Activated T-helper 2 cell treated with anti-CD3 and anti-CD28 coated beads, Interferon-gamma antibody, Interleukin-2, Interleukin-4, amounts not matched to agents 10 μg/mL and 5 μg/mL and 100 μg/mL, durations not matched to agents 14 hours and 24 hours and 36 hours (primary cell): ENCODE measurements at places on chromosomes 1 and 21.
A peak's percentile ranks its signal among the peaks of the same experiment; 100 is the strongest.

- no peak for DNase-seq
Measured at GRCh38 chr1:94698759-94699502, 121.2 kb upstream of the SLC44A3 start.

GRCh38 chr1:99544328-99544727 lies 101.6 kb upstream of the PALMD start:
- DNase-seq: no peak

- DNase-seq: no peak
Measured at GRCh38 chr1:221604948-221605347, 136.9 kb downstream of the DUSP10 start.

GRCh38 chr1:185450917-185451316 lies 133.9 kb upstream of the IVNS1ABP start:
- DNase-seq: no peak

GRCh38 chr21:39834543-39834942 lies 32.7 kb upstream of the PCP4 start:
- no peak for DNase-seq

DNA sequence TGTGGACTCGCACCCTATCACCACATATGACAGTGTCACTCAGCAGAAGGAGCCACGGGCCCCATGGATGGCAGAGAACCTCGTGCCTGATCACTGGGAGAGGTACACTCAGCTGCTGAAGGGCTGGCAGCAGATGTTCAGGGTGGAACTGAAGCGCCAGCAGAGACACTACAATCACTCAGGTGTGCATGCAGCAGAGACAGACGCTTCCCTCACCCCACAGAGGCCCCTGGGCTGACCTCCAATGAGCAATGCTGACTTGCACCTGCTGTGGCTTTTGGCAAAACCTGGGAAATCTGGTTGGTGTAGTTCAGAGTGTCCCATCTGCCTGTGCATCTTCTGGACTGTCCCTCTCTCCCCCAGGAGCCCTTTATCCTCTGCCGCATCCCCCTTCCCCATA lies 51.9 kb downstream of the KIAA1614 start:
- no peak for DNase-seq

DNA sequence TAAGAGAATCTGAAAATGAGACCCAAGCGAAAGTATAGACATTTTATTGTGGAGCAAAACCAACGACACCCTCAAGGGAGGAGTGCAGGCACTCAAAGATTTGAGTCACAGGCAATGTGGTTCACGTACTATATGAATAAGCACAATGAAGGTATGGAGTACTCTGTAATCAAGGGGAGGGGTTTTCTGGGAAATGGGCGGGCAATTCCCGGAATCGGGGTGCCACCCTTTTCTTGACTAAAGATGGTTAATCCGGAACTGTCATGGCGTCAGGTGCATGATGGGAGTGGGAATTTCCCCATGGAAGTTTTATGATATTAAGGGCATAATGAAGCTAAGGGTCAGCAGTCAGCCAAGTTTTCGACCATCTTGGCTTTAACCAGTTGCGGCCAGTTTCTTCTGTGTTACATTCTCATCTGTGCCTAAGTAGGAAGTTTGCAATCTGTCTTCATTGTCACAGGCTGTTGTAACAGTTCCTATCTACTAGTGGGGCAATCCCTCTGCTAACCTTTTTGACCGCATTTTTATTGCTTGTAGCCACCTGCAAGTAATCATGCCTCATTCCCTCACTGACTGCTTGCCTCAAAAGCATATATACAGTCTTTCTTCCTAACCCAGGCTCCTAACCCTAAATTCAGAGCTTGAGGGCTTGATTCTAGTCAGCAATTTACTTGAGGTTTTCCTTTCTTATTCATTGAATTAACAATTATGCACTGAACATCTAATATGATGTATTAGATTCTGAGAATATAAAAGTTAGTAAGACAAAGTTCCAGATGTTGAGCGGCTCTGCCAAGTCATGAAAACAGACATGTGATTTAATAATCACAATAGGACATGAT lies 775 bp upstream of the AIM2 start:
- peak; percentile 95 for DNase-seq

- DNase-seq: no peak
Measured at GRCh38 chr21:15848634-15849560, 119.1 kb downstream of the USP25 start.

- no peak for DNase-seq
Measured at GRCh38 chr1:94296018-94296417, 58.6 kb upstream of the ARHGAP29 start.

DNA sequence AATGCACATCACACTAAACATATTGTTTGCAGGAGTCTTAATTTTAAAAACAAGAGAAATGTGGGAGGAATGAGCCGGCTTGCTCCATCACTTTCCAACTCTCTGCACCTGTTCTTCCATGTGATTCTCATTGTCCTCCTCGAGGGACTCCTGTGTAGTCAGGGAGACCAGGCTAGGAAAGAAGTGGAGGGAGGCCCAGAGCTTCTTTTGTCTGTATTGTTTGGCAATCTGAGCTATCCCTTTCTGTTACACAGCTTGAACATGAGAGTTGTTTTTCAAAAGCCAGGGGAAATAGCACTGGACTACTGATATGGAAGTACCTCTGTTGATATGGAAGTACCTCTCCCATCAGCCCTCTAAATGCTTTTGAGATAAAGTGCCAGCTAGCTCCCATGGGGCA lies 18.8 kb upstream of the LRRC8D start:
- no peak for DNase-seq

- peak; percentile 63 for DNase-seq
Measured at GRCh38 chr1:5994713-5995621, 2.7 kb upstream of the NPHP4 start.

GRCh38 chr1:31445951-31446350 lies 32.9 kb downstream of the SERINC2 start:
- no peak for DNase-seq
